Panc1 (cell line): ENCODE measurements at places on chromosomes 12 and 14.

- H3K36me3 ChIP-seq: peaks cover 5% of the 10 kb centered on the region; the same call in 1 of the 2 replicates
- H3K27me3 ChIP-seq: no peaks in the 10 kb centered on the region
- DNase-seq: no peak
- H3K4me3 ChIP-seq: no peak overlapping the region
- no peaks in the 10 kb centered on the region for H3K4me1 ChIP-seq
- no peak overlapping the region for H3K27ac ChIP-seq
These were observed 2.6 kb downstream of the C12orf43 start for GRCh38 chr12:121013715-121014114.

GRCh38 chr14:31843361-31844091 is 233.6 kb upstream of the ARHGAP5 start:
- H3K27ac ChIP-seq: no peak overlapping the region
- H3K4me1 ChIP-seq: no peaks in the 10 kb centered on the region
- no peak overlapping the region for H3K4me3 ChIP-seq
- no peaks in the 10 kb centered on the region for H3K36me3 ChIP-seq

DNA sequence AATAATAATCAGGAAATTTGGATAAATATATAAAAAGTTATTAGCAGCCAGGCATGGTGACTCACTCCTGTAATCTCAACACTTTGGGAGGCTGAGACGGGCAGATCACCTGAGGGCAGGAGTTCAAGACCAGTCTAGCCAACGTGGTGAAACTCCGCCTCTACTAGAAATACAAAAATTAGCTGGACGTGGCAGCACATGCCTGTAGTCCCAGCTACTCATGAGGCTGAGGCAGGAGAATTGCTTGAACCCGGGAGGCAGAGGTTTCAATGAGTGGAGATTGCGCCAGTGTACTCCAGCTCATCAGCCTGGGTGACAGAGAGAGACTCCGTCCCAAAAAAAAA is 64.5 kb downstream of the SYT1 start:
- no peak overlapping the region for H3K4me3 ChIP-seq
- DNase-seq: no peak
- H3K4me1 ChIP-seq: no peaks in the 10 kb centered on the region
- H3K36me3 ChIP-seq: no peaks in the 10 kb centered on the region

DNA sequence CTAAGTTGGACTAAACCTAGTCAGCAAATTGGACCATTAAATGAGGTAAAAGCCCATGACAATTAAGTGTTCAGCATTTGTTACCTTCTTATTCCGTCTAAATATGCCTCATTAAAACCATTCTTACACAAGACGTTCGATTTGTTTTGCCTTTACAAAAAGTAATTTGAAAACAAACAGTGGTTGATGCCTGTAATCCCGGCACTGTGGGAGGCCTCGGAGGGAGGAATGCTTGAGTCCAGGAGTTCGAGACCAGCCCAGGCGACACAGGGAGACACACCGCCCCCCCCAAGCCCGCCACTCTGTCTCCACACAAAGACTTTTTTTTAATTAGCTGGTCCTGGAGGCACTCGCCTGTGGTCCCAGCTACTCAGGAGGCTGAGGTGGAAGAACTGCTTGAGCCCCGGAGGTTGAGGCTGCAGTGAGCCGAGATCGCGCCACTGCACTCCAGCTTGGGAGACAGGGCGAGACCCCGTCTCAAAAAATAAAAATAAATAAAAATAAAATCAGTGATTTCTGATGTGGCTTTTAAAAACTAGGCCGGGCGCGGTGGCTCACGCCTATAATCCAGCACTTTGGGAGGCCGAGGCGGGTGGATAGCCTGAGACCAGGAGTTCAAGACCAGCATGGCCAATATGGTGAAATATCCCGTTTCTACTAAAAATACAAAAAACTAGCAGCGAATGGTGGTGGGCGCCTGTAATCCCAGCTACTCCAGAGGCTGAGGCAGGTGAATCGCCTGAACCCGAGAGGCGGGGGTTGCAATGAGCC is 856 bp upstream of the EIF4B start:
- H3K4me3 ChIP-seq: peak overlapping the region; percentile 86
- no peak for DNase-seq
- H3K27me3 ChIP-seq: no peaks in the 10 kb centered on the region
- peak overlapping the region; percentile 92 for H3K27ac ChIP-seq
- H3K4me1 ChIP-seq: peaks cover 25% of the 10 kb centered on the region
- H3K36me3 ChIP-seq: peaks cover 17% of the 10 kb centered on the region

DNA sequence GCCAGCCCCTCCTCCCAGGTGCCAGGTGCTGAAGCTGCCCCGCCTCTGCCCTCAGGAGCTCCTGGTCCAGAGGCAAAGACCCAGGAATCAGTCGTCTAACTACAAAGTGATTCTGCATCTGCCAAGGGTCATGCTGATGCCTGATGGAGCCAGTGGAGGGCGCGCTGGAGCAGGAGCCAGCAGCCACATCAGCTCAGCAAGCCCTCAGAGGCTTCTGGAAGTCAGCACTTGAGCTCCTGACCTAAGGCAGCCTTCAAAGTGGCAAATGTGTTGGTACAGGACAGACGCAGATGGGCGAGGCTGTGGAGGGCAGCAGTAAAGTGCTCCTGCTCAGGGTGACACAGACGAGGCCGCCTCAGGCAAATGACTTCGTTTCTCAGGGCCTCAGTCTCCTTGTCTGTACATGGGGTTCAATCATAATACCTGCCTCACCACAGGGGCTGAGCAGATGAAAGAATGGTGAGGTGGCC is 10.9 kb downstream of the C12orf43 start:
- H3K4me1 ChIP-seq: no peaks in the 10 kb centered on the region
- DNase-seq: peak; percentile 8
- H3K4me3 ChIP-seq: no peak overlapping the region
- H3K27me3 ChIP-seq: no peaks in the 10 kb centered on the region
- H3K27ac ChIP-seq: no peak overlapping the region

DNA sequence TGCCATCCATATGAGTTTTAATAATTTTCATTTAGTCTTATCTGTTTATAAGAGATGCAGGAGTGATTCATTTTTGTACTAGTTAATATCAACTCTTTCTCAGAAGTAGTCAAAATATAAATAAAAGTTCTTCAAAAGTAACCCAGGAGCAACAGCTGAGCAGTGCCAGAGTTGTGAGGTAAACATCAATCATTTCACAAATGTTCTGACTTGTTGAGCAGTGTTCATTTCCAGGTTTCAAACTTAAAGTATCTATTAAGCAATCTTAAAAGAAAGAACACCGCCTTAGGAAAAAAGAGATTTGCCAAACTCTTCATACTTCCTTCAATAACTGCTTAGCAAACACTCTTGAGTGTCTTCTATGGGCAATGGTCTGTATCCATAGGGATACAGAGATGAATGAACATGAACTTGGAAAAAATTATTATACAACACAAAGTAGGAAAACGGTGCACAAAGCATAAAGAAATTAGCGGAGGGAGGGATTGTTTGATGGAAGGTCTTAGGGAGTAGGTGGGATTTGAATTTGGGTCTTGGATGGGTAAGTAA is 41.9 kb upstream of the POC1B start:
- H3K4me3 ChIP-seq: no peak overlapping the region
- H3K27ac ChIP-seq: no peak overlapping the region
- DNase-seq: no peak

DNA sequence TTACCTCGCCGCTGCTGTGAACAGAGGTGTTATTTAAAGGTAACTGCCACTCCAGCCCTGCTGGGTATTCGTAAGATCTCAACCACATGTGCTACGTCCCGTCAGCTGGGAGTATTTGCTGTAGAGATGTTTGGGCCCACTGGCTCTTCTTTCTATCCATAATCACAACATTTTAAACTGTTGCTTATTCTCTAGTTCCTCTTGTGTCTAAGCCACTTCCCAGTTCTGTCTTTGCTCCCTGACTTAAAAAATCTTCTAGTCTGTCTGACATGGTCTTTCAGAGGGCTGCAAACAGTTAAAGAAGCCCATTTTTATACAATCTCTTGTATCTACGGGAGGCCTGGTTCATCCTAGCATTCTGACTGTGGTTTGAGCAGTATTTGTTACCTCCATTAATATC is 33.2 kb upstream of the HELB start:
- no peak overlapping the region for H3K27ac ChIP-seq
- DNase-seq: no peak
- no peak overlapping the region for H3K4me3 ChIP-seq
- H3K36me3 ChIP-seq: no peaks in the 10 kb centered on the region

GRCh38 chr12:9961106-9961505 is 10.1 kb upstream of the CLEC12A start:
- H3K4me3 ChIP-seq: no peak overlapping the region
- no peaks in the 10 kb centered on the region for H3K27me3 ChIP-seq
- H3K27ac ChIP-seq: no peak overlapping the region
- no peaks in the 10 kb centered on the region for H3K36me3 ChIP-seq
- no peaks in the 10 kb centered on the region for H3K4me1 ChIP-seq

DNA sequence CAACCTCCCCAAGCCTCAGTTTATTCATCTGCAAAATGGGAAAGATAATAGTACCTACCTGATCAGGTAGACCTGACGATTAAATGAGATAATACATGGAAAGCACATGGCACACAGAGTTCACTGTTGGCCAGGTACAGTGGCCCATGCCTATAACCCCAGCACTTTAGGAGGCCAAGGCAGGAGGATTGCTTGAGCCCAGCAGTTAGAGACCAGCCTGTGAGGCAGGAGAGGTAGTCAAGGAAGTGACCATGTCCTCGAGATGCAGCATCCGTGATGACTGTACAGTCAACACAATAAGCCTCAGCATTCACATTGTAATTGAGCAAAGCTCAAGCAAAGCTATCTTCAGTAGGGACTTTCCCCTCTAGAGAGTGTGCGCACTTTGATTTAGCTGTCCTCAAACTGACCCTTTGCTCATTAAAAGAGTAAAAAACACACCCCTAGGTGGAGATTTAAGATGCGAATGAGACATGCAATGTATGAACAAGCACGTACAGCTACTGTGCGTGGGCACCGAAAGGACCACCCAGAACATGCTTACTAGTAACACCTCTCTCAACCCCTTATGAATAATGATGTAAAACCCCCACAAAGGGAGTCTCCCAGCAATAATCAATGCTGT is 9.9 kb downstream of the ISCU start:
- no peaks in the 10 kb centered on the region for H3K4me1 ChIP-seq
- no peak overlapping the region for H3K4me3 ChIP-seq
- H3K36me3 ChIP-seq: peaks cover 3% of the 10 kb centered on the region
- H3K27ac ChIP-seq: no peak overlapping the region
- no peak for DNase-seq
- no peaks in the 10 kb centered on the region for H3K27me3 ChIP-seq

DNA sequence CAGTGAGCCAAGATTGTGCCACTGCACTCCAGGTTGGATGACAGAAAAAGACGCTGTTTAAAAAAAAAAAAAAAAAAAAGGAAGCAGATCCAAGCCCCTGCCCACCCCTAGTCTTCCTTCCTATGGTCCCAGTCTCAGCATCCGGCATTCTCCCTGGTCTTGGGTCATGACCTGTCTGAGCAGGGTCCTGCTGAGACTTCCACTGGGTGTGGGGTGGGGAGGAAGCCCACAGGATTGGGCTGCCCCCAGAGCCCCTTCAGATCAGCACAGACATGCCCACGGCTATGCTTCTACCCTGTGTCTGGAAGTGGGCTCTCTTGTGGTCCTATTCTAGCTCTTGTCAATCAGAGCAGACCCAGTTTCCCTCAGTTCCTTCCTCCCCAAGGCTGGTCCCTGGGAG is 12.6 kb upstream of the PLEK2 start:
- no peaks in the 10 kb centered on the region for H3K27me3 ChIP-seq
- H3K27ac ChIP-seq: no peak overlapping the region
- no peaks in the 10 kb centered on the region for H3K36me3 ChIP-seq
- no peak overlapping the region for H3K4me3 ChIP-seq
